Endodermal cell (in vitro differentiated cells): ENCODE measurements at places on chromosomes 12 and 14.

- H3K27ac ChIP-seq = no peak overlapping the region
- H3K4me3 ChIP-seq = no peak overlapping the region
- H3K27me3 ChIP-seq = no peaks in the 10 kb centered on the region
- H3K4me1 ChIP-seq = peaks cover 7% of the 10 kb centered on the region
- no peak for DNase-seq
These were observed 278.3 kb downstream of the ADGRD1 start for GRCh38 chr12:131232036-131232435.

- no peaks in the 10 kb centered on the region for H3K36me3 ChIP-seq
- H3K4me1 ChIP-seq = no peaks in the 10 kb centered on the region
- no peak overlapping the region for H3K27ac ChIP-seq
These were observed 252.2 kb upstream of the ATP2B1 start for GRCh38 chr12:89960607-89961394.

GRCh38 chr12:101829639-101830366, 956 bp downstream of the GNPTAB start:
- no peaks in the 10 kb centered on the region for H3K27me3 ChIP-seq
- peaks cover 3% of the 10 kb centered on the region for H3K4me1 ChIP-seq
- no peak for DNase-seq

DNA sequence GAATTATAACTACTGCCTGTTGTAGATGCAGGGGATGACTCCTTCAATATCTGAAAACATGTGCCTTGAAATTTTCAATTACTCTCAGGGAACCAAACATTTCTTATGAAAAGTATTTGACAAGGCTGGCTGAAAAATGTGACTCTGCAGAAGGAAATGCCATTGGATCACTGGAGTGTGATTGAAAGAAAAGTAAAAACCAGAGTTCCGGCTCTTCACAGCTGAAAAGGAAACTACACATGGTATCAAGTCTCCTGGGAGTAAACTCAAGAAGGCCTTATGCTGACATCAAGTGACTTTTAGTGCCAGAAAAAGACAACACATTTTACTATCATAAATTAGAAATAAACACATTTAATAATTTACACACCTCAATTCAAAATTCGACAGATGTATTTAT, 693.0 kb downstream of the LRFN5 start:
- H3K27ac ChIP-seq = no peak overlapping the region
- no peaks in the 10 kb centered on the region for H3K4me1 ChIP-seq
- no peak overlapping the region for H3K4me3 ChIP-seq
- no peak for DNase-seq
- no peaks in the 10 kb centered on the region for H3K36me3 ChIP-seq

- H3K4me1 ChIP-seq = peaks cover 4% of the 10 kb centered on the region
- H3K27me3 ChIP-seq = no peaks in the 10 kb centered on the region
- no peak for DNase-seq
- peak overlapping the region; percentile 80 for H3K4me3 ChIP-seq
- no peak overlapping the region for H3K27ac ChIP-seq
These were observed 6.8 kb downstream of the KMT5A start for GRCh38 chr12:123390498-123391426.

- H3K36me3 ChIP-seq = no peaks in the 10 kb centered on the region
- H3K27me3 ChIP-seq = no peaks in the 10 kb centered on the region
- no peak for DNase-seq
- peak overlapping the region; percentile 22 for H3K4me3 ChIP-seq
- H3K4me1 ChIP-seq = peaks cover 5% of the 10 kb centered on the region
These were observed 646.9 kb upstream of the TMEM132C start for GRCh38 chr12:127619869-127620734.

- DNase-seq = no peak
- H3K4me3 ChIP-seq = no peak overlapping the region
- no peaks in the 10 kb centered on the region for H3K27me3 ChIP-seq
- H3K4me1 ChIP-seq = peaks cover 13% of the 10 kb centered on the region
These were observed 214.2 kb downstream of the PPM1H start for GRCh38 chr12:62720661-62721330.

GRCh38 chr12:32197421-32197820, 90.8 kb downstream of the BICD1 start:
- H3K27ac ChIP-seq = no peak overlapping the region
- H3K4me3 ChIP-seq = no peak overlapping the region
- no peaks in the 10 kb centered on the region for H3K27me3 ChIP-seq
- H3K4me1 ChIP-seq = no peaks in the 10 kb centered on the region
- DNase-seq = no peak
- H3K36me3 ChIP-seq = peaks cover 9% of the 10 kb centered on the region

DNA sequence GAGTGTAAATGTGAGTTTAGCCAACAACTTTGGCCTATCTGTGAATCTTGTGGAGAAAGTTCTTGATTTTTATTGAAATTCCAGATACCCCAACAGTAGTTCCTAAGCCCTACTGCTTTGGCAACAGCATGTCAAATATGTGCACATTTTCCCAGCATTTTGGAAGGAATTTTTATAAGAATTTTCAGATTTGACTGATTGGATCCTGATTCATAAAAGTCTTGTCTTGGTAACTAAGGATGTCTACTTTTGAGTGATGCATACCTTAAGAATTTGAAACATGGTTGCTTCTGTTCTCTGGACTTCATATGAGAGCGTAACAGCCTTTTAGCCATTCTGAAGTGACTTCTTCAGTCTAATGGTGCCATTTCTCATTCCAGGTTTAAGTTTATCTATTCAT, 106.7 kb downstream of the ANO4 start:
- no peaks in the 10 kb centered on the region for H3K36me3 ChIP-seq
- peaks cover 25% of the 10 kb centered on the region for H3K27me3 ChIP-seq
- H3K4me1 ChIP-seq = no peaks in the 10 kb centered on the region
- H3K27ac ChIP-seq = no peak overlapping the region
- H3K4me3 ChIP-seq = no peak overlapping the region
- DNase-seq = no peak

- H3K4me3 ChIP-seq = no peak overlapping the region
- DNase-seq = no peak
- no peaks in the 10 kb centered on the region for H3K36me3 ChIP-seq
- H3K27me3 ChIP-seq = no peaks in the 10 kb centered on the region
- no peak overlapping the region for H3K27ac ChIP-seq
- no peaks in the 10 kb centered on the region for H3K4me1 ChIP-seq
These were observed 161.0 kb downstream of the CEP128 start for GRCh38 chr14:80780500-80780899.

GRCh38 chr12:108101605-108102175, 27.4 kb upstream of the WSCD2 start:
- no peaks in the 10 kb centered on the region for H3K27me3 ChIP-seq
- no peak overlapping the region for H3K27ac ChIP-seq
- H3K36me3 ChIP-seq = no peaks in the 10 kb centered on the region
- H3K4me3 ChIP-seq = no peak overlapping the region
